Lung microvascular endothelial cell (primary cell): ENCODE measurements at places on chromosomes 13 and 19. TPM values are rescaled to one million over a fixed set of nuclear protein-coding genes. Genes with fewer than 3 reads are reported as not detected.

The LONP1 gene
- 44.9 and 51.4 TPM in 2 replicates for total RNA-seq

DNA sequence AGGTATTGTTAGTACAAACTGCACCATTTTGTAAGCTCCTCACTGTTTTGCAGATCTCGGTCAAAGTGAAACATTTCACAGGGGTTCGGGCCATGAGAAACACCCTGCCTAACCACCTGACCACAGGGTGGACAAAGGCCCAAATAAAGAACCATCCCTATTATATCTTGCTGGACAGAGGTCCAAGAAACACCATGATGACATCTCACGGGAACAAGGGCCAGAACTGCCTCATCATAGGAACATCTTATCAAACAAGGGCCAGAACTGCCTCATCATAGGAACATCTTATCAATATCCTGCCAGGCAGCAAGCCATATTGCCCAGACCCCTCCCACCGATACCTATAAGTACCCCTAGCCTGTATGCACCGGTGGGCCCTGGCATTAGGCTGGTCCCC is 99.7 kb downstream of the PCDH9 start:
- no peak for DNase-seq

The ATP13A1 gene
- 16.1 and 22.0 TPM in 2 replicates for total RNA-seq

GRCh38 chr13:63448692-63449091 is 2033.0 kb upstream of the PCDH20 start:
- DNase-seq: no peak

The JSRP1 gene
- 0.22 TPM in 1 of 2 replicates, not detected in the other for total RNA-seq

DNA sequence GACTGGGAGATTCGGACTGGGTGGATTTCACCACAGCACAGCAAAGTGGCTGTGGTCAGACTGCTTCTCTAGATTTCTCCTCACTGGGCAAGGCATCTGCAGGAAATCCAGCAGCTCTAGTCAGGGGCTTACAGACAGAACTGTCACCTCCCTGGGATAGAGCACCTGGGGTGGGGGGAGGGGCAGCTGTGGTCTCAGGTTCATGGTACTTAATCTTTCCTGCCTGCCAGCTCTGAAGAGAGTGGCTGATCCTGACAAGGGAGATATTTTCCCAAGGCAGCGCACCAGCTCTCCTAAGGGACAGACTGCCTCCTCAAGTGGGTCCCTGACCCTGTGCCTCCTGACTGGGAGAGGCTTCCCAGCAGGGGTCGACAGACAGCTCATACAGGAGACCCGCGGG is 212.8 kb upstream of the KLF12 start:
- DNase-seq: no peak

DNA sequence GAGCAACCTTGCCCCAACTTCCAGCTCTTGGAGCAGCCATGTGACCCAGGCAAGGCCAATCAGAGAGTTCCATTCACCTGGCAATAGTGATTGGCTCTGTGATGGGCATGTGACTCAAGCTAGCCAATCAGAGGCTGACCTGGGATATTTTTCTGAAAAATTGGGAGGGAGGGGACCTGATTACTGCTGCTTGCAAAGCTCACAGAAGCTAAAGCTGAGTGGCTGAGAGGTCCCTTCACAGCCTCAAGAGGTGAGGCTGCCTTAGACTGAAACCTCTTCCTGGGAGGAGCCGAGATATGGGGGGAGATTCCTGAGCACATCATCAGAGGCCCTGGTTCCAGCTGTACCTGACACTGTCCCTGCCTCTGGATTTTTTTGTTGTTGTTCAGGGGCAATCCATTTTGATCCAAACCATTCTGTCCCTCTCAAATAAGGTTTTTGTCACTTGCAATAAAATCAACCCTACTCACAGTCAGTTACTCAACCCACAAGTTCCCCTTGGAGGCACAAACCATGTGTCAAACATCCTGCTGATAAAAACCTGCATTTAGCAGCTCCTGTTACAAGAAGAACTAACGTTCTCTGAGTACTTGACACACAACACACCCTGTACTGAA is 4.8 kb downstream of the CIB3 start:
- no peak for DNase-seq

The ZNF579 gene
- 2.4 and 2.6 TPM in 2 replicates for total RNA-seq

DNA sequence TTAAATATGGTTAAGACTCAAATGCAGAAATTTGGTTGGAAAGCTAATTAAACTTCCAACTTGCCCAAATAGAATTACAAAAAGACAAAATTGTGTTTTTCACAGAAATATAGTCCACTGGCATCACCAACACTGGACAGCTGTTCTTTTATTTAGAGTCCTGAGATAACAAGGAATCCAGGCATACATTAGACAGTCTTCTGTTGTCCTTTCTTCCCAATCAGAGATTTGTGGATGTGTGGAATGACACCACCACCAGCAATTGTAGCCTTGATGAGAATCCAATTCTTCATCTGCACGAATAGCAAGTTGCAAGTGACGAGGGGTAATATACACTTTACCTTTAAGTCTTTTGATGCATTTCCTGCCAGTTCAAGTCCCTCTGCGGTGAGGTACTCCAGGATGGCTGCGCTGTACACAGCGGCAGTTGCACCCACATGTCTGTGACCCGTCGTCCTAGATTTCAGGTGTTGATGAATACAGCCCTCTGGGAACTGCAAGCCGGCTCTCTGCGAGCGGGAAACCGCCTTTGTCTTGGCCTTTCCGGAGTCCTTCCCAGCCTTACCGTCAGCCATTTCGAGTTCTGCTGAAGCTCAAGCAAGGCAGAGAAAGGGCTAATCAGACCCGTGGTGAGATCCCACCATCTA is 14.7 kb downstream of the UBAC2 start:
- DNase-seq: peak; percentile 81
